Stimulated activated CD4-positive, alpha-beta T cell treated with anti-CD3 and anti-CD28 coated beads, Interleukin-1b, Interleukin-23, amount 100 ng/mL, for 24 hours (primary cell): ENCODE measurements at places on chromosomes 2 and 18.

DNA sequence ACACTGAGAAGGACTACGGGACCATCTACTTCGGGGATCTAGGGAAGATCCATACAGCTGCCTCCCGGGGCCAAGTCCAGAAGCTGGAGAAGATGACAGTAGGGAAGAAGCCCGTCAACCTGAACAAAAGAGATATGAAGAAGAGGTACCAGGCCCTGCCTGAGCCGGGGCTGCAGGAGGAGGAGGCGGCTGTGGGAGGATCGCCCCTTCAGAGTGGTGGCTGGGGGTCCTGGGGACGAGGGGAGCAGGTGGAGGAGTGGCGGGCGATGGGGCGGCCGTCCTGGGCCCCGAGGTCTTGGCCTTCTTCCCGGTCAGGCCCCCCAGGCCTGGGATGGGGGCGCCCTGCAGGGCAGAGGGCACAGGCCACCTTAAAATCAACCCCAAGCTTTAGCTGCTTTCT lies 524 bp downstream of the ANKRD30B start:
- no peak for DNase-seq

- no peak for DNase-seq
These were observed 106.9 kb downstream of the FARSB start for GRCh38 chr2:222548992-222549391.

DNA sequence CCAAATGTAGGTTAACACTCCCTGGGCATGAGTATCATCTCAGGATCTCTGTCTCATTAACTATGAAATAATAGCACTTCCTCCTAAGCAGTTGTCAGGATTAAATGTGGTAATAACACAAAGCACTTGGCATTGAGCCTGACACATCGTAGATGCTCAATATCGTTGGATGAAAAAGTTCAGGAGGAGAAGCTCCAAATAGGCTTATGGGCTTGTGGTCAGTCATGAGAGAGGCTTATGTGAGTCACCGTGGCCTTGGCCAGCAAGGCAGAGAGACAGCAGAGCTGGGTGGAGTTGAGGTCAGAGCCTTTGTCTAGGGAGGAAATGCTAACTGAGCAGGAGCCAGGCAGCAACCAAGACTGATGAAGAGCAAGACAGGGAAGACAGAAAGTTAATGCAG lies 68.3 kb upstream of the PPM1B start:
- no peak for DNase-seq

- DNase-seq: no peak
These were observed 127.8 kb upstream of the NETO1 start for GRCh38 chr18:72995558-72995957.

DNA sequence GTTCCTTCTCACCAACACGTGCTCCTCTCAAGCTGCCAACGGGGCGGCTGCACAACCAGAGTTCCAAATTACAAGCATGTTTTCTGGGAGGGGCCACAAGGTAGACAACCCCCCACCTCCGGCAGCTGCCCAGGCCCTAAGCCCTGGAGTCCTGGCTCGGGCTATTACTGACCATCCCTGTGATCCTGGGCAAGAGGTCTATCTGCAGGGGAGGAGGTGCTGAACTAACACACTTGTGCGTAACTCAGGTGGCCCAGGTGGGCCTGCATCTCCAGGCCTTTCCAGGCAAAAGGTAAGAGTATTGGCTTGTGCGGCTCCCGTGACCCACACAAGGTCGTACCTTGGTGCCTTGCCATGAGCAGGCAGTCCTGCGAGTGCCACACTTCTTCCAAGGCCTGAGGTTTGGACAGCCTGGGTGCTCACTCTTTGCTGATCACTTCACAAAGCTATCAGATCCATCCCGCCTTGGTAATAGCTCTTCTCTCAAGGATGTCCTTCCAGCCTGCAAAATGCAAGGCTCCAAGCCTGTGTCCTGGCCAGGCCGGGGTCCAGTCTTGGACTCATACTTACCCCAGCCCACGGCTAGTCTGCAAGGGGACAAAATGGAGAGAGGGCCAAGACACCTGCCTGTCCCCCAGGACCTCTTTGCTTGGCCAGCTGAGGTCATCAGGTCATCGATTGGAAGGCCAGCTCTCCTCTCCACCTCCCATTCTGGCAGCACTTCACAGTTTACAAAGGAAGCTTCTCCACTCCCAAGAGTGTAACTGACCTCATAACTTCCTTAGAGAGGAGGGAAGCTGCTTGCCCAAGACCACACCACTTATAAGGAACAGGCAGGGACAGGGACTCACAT lies 33.9 kb downstream of the ADRA2B start:
- DNase-seq: no peak

DNA sequence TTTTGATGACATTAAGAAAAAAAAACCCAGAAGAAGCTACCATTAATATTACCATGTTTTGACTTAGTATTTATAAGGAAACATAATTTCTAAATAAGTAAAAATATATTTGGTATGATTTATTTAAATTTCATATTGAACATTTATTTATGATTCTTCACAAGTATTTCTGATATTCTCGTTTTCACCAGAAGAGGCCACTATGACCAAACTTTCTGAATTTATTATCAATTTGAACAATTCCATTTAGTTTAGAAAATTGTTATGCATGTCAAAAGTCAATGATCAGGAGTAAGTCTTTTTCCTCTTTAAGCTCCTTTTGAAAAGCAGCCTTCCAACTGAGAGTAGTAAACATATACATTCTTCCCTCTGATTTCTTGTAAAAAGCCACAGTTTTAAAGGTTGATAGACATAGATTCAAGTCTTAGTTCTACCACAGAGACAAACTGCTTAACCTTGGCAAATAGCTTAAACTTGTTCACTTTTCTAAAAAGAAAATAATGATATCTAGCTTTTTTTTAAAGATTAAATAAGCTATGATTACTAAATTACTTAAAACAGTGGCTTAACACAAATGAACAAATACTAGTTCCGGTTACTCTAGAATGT lies 329.9 kb downstream of the TRIB2 start:
- no peak for DNase-seq
